ENCODE measurements at places on chromosomes 6 and 20. TPM values are rescaled to one million over a fixed set of nuclear protein-coding genes. Genes with fewer than 3 reads are reported as not detected.

- peak; percentile 93 for DNase-seq
These were observed 441.1 kb upstream of the JARID2 start for GRCh38 chr6:14804785-14805210.

GRCh38 chr20:22762576-22763256 is 178.3 kb upstream of the FOXA2 start:
- DNase-seq, result no peak

GRCh38 chr6:160132776-160133338 is 11.2 kb downstream of the SLC22A1 start:
- DNase-seq, result no peak

- no peak for DNase-seq
These were observed 1326.3 kb upstream of the GJE1 start for GRCh38 chr6:140806431-140806830.

GRCh38 chr6:105994591-105995390 is 91.3 kb upstream of the PRDM1 start:
- peak; percentile 66 for DNase-seq

DNA sequence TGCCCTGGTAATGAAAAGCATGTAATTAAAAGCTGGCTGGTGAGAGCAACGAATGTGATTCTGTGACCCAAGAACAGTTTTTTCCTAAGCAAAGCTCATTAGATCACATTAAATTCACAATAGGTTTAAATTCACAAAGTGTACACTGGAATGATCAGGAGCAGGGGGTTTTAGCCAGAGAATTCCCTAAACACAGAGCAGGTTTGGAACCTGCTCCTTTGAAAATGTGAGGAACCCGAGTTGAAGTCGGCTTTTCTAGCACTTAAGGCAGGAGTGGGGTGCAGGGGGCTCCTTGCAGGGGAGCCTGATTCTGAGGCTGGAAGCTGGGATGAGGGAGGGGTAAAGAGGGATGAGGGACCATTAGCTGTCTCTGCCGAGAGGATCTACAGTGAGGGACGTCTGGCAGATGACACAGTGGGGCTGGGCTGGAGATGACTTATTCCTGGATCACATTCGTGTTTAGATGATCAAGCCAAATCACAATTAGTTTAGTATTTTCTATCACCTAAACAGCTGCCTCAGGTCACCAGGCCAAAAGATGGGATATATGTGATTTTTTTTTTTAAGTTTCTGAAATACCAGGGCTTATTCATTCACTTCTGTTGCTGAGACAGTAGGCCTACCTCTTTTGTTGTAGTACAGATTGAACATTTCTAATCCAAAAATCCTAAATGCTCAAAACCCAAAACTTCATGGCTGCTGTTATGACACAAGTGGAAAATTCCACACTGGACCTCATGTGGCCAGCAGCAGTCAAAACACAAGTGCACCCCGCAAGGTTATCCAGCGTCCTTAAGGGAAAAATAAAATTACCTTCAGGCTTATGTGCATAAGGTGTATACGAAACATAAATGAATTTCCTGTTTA is 93.1 kb upstream of the HIVEP1 start:
- DNase-seq, result no peak

GRCh38 chr6:163417595-163417994 is 3.1 kb downstream of the QKI start:
- DNase-seq, result no peak

DNA sequence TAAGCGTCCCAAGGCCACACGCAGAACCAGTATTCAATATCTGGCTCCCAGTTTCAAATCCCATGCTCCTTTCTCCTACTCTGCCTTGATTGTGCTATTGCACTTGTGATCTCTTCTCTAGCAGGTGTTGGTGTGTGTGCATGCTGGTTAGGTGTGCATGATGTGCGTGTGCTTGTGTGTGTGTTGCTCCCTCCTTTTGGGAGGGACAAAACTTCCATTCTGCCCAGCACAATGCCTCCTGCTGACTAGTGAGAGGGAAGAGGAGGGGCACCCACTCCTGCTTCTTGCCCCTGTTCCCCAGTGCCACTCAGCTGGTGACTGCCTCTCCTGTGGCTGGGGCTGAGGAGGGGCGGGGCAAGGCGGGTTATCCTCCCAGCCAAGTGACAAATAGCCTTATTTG is 19.7 kb downstream of the CD40 start:
- no peak for DNase-seq

DNA sequence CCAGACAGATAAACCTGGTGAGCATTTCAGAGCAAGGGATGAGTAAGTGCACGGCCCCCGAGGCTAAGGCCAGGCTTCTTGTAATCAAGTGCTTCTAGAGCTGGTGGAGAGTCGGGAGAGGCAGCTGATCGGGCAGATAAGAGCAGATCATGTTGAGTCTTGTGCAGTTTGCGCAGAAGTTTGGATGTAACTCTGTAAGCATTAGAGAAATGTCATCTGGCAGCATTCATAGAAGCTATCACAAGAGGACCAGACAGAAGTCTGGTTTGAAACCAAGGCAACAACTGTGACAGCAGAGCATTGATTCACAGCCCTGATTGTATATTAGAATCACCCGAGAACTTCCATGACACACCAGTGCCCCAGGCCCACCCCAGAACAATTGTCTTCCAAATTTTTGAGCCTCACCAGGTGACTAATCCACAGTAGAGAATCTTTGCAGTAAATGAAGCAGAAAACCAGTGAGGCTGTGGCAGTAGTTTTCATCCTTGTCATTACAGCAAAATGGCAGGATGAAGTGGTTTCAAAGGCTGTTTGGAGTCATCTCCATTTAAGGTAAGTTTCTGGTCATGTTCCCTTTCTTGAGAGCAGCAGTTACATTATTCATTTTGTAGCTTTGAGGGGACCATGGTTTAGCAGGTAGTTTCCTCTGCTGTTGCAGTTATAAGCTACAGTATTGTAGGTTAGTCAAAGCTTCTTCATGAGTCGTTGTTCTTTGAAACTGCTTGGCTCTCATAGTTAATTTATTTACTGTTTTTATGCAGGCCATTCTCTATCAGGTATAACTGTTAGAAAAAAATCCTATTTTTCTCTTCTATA is 84.1 kb downstream of the RNF217 start:
- DNase-seq, result no peak

DNA sequence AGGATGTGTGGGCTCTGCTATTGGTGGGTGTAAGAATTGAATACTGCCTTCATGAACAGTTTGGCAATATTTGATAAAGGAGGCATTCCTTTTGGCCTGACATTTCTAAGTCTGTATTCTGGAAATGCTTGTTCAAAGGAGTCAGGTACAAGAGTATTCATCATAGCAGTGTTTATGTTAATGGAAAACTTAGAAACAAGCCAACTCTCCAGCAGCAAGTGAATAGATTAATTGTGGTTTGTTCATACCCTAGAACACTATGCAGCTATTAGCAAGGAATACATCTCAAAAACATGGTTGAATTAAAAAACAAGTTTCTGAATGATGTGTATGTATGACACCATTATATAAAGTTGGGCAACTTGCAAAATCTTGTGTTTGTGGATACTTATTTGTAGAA is 195.8 kb downstream of the ZFAND3 start:
- no peak for DNase-seq

DNA sequence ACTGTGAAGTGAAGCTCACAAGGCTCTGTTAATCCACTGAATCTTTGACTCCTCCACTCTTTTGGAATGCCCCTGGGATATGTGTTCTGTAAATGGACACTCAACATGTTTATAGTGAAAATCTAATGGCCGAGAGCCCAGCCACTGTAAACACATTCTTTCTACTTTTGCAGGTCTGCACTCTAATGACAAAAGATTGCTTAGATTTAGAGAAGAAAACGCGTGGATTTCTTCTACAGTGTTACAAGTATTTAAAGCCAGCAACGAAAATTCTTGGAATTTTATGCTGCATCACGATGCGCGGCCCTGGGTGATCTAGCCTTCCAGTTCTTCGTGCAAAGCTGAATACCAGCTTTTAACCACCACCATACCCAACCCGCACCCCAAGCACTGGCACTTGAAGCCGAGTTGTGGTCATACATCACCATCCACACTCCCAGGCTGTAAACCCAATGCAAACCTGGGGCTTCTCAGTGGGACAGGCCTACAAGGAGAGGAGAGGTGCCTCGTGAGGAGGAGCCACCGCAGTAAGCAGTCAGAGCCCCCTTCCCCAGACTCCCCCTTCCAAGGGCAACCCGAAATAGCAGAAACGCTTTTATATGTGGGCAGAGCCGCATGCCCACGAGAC is 3.7 kb upstream of the FOXO3 start:
- peak; percentile 79 for DNase-seq

DNA sequence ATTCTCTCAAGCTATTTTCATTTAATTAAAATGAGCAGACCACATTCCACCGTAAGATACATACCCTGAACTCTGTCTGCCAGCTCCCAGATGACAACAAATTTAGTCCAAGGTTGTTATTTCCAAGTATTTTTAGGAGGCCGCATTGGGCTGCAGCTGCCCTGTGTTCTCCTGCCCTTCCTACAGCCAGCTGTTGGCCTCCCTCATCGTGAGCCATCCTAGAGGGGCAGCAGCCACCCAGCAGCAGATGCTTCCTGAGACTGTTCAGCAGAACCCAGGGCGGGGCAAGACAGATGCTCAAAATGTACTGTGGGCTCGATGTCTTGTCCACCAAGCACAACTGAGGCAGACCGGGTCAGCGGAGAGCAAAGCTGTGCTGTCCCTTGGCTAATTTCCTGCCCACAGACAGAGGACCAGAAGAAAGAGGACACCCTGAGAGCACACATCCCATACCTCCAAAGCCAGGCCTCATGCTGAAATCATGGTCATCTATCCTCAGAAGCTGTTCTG is 16.4 kb downstream of the GABRR1 start:
- no peak for DNase-seq

DNA sequence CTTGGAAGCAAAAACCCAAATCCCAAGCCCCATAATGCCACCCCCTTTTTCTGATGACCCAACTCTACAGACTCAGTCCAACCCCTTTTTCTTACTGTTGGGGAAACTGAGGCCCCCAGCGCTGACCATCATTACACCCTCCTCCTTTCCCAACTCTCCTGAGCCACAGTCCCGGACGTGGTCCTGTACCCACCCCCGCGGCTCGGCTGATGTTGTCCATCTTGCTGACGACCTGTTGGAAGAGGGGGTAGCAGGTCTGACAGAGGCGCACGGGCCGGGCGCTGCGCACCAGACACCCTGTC is 533 bp downstream of the OSTM1 start:
- no peak for DNase-seq

DNA sequence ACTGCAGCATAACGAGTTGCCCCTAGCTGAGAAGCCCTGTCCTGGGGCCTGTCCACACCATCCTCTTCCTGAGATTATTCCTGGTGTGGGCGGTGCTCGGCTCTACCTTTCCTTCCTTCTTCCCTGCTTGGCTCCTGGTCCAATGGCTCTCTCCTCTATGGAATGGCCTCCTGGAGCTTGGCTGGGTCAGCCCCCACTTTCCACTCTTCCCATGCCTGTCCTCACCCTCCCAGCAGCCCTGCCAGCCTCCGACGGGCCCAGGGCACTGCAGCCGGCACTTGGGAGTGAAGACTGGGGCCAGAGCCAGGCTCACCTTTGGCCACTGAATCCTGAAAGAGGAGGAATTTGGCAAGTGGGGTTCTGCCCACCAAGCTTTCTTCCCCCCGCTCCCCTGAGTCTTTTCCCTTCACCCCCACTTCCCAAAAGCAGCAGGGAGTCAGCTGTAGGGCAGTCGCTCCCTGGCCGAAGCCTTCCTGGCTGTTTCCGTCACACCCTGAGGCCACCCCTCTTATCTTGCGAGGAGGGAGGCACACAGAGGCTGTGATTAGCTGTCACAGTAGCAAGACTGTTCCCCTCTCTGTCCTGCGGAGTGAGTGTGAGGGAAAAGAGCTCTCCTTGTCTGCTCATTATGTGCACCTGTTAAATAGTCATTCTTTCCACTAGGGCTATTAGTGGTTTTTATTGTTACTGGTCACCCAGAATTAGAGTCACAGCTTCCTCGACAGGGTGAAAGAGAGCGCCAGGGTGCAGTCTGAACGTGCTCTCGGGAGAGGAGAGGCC is 6.3 kb upstream of the CDSN start:
- no peak for DNase-seq

DNA sequence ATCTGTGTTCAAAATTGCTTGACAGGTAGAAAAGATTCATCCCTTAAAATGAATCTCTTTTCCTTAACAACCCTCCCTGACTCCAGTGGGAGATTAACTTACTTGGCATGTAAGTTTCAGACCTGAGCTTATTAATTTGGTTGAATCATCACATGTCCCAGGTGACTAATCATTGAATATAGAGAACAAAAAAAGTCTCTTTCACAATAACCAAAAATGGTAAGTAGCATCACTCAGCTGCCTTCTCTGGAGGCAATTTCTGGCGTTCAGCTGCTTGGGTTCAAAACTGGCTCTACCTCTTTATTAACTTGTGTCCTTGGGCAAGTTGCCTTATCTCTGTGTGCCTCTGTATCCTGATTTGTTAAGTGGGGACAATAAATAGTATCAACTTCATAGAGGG is 2.9 kb downstream of the C6orf141 start:
- DNase-seq, result no peak

GRCh38 chr6:28943223-28943556 is 19.4 kb upstream of the TRIM27 start:
- no peak for DNase-seq

DNA sequence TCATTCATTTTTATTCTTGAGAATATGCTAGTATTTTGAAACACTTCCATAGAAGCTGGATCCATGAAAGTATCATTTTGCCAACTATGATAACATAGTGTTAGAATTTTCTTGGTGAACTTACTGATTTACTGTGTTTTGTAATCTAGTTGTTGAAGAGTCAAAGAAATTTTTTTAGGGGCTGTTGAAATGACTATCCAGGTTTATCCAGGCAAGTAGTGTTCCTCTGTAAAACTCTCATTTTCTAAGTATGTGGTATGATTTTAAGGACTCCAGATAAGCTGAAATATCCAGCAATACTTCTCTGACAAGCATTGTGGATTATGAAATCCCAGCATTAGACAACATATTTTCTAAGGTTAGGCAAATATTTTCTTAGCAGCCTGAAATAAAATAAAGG is 95.9 kb downstream of the GRIK2 start:
- DNase-seq, result no peak

GRCh38 chr6:10550764-10551163 is 29.6 kb downstream of the GCNT2 start:
- no peak for DNase-seq

DNA sequence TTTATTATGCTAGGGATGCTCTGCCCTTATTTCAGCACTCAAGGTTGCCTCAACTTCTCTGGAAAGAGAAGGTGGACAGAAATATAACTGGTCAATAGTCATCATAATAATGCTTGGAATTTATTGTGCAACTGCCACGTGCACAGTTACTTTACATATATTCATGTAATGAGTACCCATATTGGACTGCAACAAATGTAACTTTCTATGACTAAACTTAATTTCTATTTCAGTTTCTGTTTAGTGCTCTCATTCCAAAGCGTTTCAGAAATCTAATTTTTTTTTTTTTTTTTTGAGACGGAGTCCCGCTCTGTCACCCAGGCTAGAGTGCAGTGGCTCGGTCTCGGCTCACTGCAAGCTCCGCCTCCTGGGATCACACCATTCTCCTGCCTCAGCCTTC is 28.3 kb upstream of the CD83 start:
- no peak for DNase-seq

Gene RALGAPB
- total RNA-seq, result 30.5 TPM

Gene TRIM15
- not detected for total RNA-seq

Gene ZKSCAN3
- 13.2 TPM for total RNA-seq

Gene IMPG1
- total RNA-seq, result not detected

Gene BMP2
- 29.4 TPM for total RNA-seq

Gene SLC35F1
- total RNA-seq, result 0.09 TPM

Gene GGT7
- 14.6 TPM for total RNA-seq

Gene IL20RA
- 16.2 TPM for total RNA-seq

Gene PLN
- 8.0 TPM for total RNA-seq

Gene MYCT1
- total RNA-seq, result 44.5 TPM

Gene PLG
- total RNA-seq, result 1.5 TPM

Gene BTN1A1
- 0.06 TPM for total RNA-seq

Gene TUBB2B
- 4.3 TPM for total RNA-seq

Gene MROH8
- 3.3 TPM for total RNA-seq

Gene TRIM31
- 0.31 TPM for total RNA-seq

Gene PNPLA1
- total RNA-seq, result 0.43 TPM

Gene MEP1A
- 0.06 TPM for total RNA-seq
